Activated naive CD4-positive, alpha-beta T cell treated with anti-CD3 and anti-CD28 coated beads, Interleukin-2, amount 50 U/mL, for 16 hours (primary cell): ENCODE measurements at places on chromosomes 7 and 10.

- no peak for DNase-seq
Measured at GRCh38 chr7:98210513-98211220, 572 bp upstream of the BHLHA15 start.

- DNase-seq, result no peak
Measured at GRCh38 chr7:9023675-9024294, 590.4 kb downstream of the NXPH1 start.

DNA sequence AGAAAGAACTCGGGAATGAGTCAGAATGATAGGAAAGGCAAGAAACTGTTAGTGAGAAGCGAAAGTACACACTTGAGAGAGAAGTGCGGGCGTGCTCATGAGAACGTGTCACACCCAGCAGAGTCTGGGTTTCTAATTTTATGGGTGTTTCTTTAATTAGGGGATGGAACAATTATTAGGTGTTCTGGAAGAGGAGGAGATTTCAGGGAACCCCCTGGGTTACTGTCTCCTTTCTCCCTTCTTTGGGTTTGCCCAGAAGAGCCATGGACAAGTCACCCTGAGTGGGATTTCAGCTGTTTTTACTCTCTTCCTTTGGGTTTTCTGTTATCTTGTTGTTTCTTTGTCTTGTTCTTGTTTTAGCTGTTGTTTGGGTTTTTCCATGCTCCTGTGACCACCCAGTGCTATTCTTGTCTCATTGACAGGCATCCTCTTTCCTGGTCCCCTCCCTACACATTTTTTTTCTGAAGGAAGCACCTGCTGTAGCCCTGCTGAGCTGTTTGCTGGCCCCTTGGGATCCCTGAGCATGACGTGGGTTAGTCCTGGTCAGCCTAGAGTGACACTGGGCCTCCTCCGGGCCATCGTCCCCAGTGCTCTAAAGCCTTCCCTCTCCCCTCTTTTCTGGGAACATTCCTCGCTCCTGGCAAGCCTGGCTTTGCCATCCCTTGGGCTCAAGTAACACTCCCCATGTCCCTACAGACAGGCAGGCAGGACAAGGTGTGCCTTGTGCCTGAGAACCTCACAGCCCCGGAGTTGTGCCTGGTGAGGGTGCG lies 3.5 kb downstream of the SH2D4B start:
- DNase-seq, result no peak

GRCh38 chr10:3516234-3516922 lies 268.6 kb downstream of the KLF6 start:
- no peak for DNase-seq

- DNase-seq, result no peak
Measured at GRCh38 chr10:80155696-80156215, 23.2 kb downstream of the PLAC9 start.

DNA sequence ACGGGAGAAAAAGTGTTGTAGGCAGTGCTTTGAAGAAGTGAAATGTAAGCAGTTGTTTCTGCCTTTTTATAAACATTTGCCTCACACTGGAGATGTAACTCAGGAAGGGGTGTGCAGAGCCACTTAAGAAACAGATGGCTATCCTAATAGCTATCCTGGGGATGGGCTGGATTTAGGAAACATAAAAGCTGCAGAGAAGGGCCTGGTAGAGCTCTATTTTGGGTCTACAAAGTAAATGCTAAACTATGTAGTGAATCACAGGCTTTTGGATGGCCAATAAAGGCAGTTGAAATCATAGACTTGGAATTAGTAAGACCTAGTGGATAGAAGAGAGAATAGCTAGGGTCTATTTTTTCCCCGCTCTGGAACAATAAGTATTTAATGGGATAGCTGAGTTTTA lies 79.9 kb upstream of the AGR3 start:
- DNase-seq, result no peak

DNA sequence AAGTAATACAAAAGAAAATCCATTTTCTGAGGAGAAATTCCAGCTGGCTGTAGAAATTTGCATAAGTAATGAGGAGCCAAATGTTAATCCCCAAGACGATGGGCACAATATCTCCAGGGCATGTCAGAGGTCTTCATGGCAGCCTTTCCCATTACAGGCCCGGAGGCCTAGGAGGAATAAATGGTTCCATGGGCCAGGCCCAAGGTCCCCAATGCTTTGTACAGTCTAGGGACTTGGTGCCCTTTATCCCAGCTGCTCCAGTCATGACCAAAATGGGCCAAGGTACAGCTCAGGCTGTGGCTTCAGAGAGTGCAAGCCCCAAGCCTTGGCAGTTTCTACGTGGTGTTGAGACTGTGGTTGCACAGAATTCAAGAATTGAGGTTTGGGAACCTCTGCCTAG lies 182.5 kb downstream of the GPR158 start:
- no peak for DNase-seq

DNA sequence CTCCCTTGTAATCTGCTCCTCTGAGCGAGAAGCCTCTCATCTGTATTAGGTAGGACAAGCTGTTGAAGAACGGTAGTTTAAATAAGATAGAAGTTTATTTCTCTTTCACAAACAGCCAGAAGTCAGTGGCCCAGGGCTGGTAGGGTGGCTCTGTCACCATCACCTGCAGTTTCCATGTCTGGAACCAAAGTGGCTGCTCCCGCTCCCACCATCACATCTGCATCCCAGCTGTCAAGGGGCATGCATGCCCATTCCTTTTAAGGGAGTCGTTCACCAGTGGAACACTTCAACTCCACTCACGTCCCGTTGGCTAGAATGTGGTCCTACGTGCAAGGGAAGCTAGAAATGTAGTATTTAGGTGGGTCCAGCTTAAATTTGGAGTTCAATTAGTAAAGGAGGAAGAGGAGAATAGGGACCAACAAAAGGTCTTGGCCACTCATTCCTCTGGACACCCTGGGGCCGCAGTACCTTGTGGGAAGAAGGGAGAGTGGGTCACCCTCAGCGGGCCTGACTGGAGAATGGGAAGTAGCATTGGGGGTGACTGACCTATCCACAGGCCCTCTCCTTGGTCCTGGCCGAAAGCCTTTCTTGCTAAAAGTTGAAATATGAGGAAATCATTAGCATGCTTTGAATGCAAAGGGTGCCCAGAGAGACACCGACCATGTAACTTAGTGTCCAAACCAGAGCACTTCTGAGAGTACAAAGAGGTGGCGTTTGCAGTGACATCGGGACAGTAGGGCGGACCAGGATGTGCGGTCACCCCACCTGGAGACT lies 48.0 kb downstream of the ELFN1 start:
- no peak for DNase-seq

DNA sequence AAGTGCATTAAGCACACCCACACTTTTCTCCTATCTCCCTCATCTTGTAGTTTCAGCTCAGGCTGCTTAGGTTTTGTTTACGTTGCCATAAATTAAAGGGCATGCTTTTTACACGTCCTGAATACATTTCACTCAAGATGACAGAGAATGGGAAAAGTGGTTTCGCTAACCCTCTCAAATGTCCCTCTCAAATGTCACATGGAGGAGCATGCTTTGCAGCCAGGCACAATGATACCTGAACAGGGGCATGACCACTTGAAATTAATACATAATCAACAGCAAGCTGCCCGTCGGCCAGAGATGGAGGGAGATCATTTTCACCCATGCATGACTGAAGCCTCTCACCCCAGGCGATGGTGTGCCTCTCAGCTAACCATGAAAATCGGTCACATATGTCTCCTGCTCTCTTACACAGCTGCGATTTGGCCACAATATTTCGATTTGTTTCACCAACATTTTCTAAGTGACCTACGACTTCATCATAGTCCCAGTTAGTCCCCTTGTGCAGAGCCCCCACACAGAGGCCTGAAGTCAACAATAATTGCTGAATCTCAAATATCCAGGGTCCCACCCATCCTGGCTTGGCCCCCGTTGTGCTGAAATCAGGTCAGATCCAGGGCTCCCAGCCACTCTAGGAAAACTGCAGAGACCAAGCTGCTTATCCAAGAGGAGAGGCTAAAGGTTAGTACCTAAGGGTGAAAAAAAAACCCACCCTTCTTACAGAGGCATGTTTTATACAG lies 373.9 kb upstream of the NFE2L3 start:
- no peak for DNase-seq

DNA sequence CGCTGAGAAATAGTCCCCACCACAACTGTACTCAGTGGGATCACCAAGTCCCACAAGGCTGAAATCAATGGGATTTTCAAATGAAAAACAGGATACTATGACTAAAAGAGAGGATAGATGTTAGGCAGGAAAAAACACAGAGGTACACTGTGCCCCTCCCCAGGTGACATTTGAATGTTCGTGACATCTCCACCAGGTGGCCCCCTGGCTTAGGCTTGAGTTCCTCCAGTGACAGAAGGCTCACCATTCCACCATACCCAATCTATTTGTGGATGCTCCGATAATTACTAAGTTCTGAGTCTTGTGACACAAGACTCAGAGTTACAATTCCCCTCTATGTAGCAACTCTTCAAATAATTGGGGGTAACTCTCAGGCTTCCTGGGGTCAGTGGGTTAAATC lies 77.5 kb upstream of the KCNMA1 start:
- DNase-seq, result no peak

DNA sequence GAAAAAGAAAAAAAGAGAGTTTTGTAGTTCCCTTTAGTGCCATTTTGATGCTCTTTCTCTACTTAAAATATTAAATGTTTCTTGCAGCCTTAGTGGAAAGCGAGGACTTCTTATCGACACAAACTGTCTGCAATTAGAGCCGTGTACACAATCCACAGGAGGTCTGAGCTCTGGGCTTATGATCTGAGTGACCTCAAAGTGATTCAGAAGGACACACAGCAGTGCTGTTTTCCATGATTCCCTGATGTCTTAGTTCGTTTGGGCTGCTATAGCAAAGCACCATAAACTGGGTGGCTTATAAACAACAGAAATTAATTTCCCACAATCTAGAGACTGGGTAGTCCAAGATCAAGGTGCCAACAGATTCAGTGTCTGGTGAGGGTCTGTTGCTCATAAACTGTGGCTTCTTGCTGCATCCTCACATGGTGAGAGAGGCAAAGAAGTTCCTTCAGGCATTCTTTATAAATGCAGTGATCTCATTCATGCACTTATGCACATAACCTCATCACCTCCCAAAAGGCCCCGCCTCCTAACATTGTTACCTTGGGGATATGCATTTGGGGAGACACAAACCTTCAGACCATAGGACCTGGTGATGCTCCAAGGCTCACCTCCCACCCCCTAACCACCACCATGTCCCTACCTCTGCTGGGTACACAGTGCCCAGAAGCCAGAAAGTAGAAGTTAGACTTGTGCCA lies 204.5 kb upstream of the GHITM start:
- DNase-seq, result no peak

- no peak for DNase-seq
Measured at GRCh38 chr7:134870781-134871180, 91.3 kb downstream of the CALD1 start.

GRCh38 chr7:115558161-115558560 lies 472.4 kb downstream of the TFEC start:
- no peak for DNase-seq

DNA sequence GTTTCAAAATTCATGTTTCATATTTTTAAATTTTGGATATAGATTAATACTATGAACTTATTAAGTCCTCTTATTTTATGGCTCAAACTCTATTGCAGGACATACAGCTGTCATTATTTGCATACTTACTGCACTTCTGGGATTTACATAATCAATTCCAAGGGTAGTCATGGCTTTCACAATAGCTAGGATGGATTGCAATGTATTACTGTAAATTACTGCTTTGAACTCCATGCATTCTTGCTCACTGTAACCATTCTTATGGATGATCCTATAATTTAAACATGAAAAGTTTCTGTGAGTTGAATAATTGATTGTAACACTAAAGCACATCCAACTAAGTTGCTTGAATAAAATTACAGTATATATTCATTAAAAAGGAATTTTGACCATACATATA lies 23.5 kb downstream of the GNAT3 start:
- DNase-seq, result no peak

DNA sequence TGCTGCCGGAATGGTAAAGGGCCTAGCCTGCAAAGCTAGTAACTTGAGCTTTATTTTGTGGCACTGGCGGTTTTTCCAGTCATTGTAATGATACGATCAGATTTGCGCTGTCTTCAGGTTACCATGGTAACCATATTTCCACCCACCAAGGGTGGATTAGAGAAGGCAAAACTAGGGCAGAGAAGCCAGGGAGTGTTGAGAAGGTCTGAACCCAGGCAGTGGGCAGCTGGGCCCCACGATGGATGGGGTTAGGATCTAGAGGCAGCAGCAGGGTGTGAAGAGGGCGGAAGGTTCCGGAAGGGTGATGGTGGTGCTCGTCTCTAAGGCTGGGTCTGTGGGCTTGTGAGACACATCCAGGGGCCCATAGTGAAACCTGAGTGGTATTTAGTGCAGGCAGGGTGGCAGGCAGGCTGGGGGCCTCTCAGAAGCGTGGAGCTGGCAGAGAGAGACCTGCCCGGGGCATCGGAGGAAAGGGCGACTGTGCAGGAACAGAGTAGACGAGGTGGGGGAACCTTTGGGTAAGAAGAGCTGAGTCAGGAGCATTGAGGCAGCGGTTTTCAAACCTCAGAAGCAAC lies 87.9 kb upstream of the GTF2I start:
- DNase-seq, result no peak

GRCh38 chr10:89051593-89051992 lies 61.0 kb downstream of the FAS start:
- no peak for DNase-seq

GRCh38 chr7:53811555-53812079 lies 730.6 kb upstream of the VSTM2A start:
- no peak for DNase-seq

DNA sequence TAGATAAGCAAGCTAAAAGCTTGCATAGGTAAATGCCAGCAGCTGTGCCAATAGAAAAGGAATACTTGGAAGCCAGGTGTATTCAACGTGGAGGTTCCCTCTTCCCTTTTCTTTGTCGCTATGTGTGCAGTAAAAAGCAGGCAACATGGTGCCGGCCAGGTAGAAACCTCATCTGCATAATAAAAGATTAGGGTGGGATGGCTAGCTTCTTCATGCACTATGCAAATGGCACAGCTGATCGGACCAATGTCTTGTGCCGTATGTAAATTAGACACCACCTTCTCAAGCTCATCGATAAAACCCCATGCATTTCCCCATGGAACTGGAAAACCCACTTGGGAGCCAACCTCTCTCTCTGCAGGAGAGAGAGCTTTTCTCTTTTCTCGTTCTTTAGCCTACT lies 150.9 kb upstream of the FOXK1 start:
- DNase-seq, result no peak

GRCh38 chr7:43768887-43769272 lies 10.4 kb downstream of the BLVRA start:
- no peak for DNase-seq

GRCh38 chr10:97494151-97494550 lies 4.1 kb downstream of the MMS19 start:
- DNase-seq, result no peak

- DNase-seq, result no peak
Measured at GRCh38 chr7:94049615-94050014, 45.5 kb upstream of the BET1 start.

- no peak for DNase-seq
Measured at GRCh38 chr7:51187941-51188340, 128.7 kb downstream of the COBL start.

DNA sequence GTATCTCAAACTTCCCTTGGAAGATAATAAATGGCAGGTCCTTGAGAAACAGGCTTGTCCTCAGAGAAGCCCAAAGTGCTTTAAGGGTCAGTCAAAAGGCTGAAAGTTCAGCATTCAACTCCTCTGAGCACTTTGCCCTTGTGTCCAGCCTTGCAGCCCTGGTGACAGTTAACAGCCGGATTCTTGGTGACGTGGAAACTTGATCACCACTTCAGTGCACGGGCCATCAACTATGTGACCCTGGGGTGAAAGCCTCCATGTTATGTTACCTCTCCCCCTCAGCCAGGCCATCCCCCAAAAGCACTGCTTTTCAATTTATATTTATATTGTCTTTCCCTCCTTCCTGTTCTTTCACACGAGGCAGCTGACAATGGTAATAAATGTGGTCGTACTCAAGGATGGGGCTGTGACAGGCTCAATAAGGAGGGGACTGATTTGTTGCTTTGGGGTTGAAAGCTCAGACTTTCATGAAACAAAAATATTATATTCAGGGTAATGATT lies 164.0 kb upstream of the NRP1 start:
- DNase-seq, result no peak
